Natural killer cell treated with Interleukin-12 subunit alpha and Interleukin-12 subunit beta and Interleukin-15 and Interleukin-18, amount 100 ng/mL, for 72 hours (primary cell): ENCODE measurements at places on chromosomes 16 and 17. TPM values are rescaled to one million over a fixed set of nuclear protein-coding genes. Genes with fewer than 3 reads are reported as not detected.

Gene GRAPL
- total RNA-seq: 5.3 TPM

Gene ZNF205
- not detected for total RNA-seq

Gene TRPV2
- 125 TPM for total RNA-seq

Gene MRPL10
- total RNA-seq: 44.6 TPM

Gene TPSB2
- total RNA-seq: not detected

Gene ANKFN1
- total RNA-seq: not detected

Gene FSCN2
- 0.64 TPM for total RNA-seq

DNA sequence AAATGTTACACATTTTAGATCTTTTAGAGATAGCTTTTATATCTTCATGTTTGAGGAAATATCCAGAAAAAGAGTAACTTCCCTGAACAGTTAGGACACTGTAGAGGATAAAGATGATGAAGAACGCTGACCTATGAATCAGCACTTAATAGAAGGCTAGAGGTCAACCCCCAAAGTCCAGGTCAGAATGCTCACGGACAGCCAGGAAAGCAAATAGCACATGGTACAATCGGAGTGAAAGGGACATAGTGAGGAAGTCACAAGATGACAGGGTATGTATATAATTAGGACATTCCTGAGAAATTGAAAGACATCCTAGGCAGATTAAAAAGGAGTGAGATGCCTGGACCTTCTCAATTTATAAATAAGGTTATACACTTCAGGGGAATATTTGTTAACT is 55.1 kb upstream of the CNTNAP4 start:
- DNase-seq: no peak
- H3K27ac ChIP-seq: no peak overlapping the region
- H3K36me3 ChIP-seq: no peaks in the 10 kb centered on the region
- H3K4me1 ChIP-seq: no peaks in the 10 kb centered on the region

DNA sequence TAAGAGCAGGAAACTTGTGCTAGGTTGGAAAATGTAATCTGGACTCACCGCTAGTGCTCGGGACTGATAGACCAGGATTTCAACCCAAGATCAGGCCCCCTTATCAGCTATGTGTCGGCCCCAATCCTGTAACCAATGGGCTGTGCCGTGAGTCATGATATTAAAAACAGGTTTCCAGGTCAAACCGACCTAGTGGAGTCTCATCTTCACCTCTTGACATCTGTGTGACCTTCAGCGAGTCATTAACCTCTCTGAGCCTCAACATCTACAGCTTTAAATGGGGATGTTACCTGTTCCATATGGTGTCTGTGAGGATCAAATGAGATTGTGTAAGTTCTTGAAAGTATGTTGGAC is 512 bp downstream of the PMM2 start:
- H3K4me1 ChIP-seq: peaks cover 32% of the 10 kb centered on the region
- H3K4me3 ChIP-seq: peak overlapping the region; percentile 90
- no peaks in the 10 kb centered on the region for H3K27me3 ChIP-seq

GRCh38 chr16:31508706-31509195 is 560 bp upstream of the RUSF1 start:
- H3K27me3 ChIP-seq: no peaks in the 10 kb centered on the region
- H3K4me3 ChIP-seq: peak overlapping the region; percentile 91
- DNase-seq: no peak

DNA sequence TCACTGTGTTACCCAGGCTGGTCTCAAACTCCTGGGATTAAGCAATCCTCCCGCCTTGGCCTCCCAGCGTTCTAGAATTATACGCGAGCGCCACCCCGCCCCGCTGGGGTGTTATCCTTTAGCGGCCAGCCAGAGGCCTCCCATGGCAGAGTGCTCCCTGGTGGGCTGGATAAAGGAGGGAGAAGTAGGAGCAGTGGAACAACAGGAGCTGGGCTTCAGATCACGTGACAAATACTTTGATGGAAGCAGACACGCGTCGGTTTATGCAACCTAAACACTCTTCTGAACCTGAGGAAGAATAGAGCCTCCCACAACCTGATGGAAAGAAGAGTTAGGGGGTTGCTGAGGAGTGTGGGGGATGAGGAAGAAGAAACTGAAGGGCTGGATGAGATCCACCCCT is 2114.0 kb downstream of the TP53TG3F start:
- peaks cover 11% of the 10 kb centered on the region for H3K36me3 ChIP-seq
- no peak overlapping the region for H3K4me3 ChIP-seq
- no peak for DNase-seq
- no peaks in the 10 kb centered on the region for H3K27me3 ChIP-seq

DNA sequence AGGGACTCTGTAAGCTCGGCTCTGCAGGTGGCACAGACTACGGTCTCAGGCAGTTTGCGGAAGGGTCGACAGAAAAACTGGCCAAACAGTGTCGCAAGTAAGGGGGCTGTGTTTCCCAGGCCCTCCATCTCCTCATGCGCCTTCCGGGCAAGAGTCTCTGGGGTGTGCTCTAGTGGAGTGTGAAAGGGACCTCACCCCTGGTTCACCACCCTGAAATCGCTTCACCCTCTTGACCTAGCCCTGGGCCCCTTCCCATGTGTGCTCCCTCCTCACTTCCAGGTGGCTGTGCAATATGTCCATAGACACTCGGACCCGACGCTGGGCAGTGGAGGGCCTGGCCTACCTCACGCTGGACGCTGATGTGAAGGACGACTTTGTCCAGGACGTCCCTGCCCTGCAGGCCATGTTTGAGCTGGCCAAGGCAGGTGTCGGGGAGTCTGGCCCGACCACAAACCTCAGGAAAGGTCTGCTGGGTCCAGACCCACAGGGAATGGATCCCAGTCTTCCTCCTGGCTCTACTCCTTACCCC is 22.3 kb downstream of the UNC45B start:
- H3K27ac ChIP-seq: no peak overlapping the region
- H3K4me3 ChIP-seq: no peak overlapping the region
- no peak for DNase-seq

DNA sequence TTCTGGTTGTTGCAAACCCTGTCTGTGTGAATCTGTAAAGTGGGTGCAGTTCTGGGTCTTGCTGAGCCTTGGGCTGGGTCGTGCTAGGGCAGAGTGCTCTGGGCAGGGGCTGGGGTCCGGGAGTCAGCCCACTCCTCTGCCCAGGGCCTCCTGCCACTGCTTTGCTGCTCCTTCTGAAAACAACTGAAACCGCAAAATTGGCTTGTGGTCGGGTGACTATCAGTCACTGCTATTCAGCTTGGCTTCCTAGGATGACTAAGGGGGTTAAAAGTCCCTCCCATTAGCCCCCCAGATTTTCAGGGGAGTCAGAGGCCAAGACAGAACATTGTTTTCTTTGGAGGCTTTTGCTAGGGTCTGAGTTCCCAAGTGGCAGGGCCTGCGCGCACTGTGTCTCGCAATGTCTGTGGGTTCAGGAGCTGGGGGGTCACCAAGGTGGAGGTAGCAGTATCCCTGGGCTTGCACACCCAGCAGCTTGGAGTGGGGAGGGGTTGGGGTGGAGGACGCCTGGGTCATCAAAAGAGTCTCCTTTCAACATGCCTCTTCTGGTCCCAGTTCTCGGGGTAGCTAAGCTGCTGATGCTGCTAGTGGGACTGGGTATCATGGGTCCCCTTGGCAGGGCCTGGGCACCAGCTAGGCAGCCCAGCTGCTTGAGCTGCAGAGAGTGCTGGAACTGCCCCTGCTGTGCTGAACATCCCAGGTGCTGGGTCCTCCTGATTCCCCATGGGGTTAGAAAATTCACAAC is 13.5 kb upstream of the TBX21 start:
- peak overlapping the region; percentile 89 for H3K4me3 ChIP-seq
- peak overlapping the region; percentile 92 for H3K27ac ChIP-seq
- no peaks in the 10 kb centered on the region for H3K36me3 ChIP-seq
- peak; percentile 85 for DNase-seq
- H3K27me3 ChIP-seq: no peaks in the 10 kb centered on the region

GRCh38 chr17:34168989-34169388 is 86.1 kb upstream of the CCL2 start:
- peaks cover 17% of the 10 kb centered on the region for H3K27me3 ChIP-seq
- H3K36me3 ChIP-seq: no peaks in the 10 kb centered on the region

DNA sequence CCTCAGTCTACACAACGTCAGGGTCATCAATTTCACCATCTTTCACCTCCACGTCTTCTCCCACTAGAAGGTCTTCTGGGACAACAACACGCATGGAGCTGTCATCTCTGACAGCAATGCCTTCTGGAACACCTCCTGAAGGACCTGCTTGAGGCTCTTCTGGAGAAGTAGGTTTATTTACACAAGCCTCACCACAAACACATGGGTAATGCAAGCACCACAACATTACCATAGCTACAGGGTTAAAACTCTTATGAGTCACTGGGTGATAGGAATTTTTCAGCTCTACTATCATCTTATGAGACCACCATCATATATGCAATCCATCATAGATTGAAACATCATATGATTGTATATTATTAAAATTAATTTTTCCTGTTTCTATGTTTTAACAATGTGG is 215.4 kb downstream of the CHD9NB start:
- H3K27me3 ChIP-seq: no peaks in the 10 kb centered on the region
- H3K36me3 ChIP-seq: no peaks in the 10 kb centered on the region
- no peak for DNase-seq
- H3K4me3 ChIP-seq: no peak overlapping the region
- no peaks in the 10 kb centered on the region for H3K4me1 ChIP-seq

DNA sequence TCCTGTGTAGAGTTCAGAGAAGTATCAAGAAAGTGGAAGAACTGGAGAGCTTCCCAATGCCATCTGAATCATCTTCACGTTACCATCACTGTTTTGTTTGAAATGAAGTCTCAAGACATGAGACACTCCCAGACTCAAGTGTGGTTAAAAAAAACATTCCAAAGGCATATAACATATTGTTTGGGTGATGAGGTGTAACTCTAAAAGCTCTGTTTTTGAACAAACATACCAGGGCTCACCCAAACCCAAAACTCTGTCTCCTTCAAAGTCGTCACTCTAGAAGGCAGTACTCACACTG is 6.3 kb upstream of the ZCCHC14 start:
- no peak for DNase-seq
- H3K27me3 ChIP-seq: no peaks in the 10 kb centered on the region
- H3K27ac ChIP-seq: no peak overlapping the region
- no peaks in the 10 kb centered on the region for H3K36me3 ChIP-seq

DNA sequence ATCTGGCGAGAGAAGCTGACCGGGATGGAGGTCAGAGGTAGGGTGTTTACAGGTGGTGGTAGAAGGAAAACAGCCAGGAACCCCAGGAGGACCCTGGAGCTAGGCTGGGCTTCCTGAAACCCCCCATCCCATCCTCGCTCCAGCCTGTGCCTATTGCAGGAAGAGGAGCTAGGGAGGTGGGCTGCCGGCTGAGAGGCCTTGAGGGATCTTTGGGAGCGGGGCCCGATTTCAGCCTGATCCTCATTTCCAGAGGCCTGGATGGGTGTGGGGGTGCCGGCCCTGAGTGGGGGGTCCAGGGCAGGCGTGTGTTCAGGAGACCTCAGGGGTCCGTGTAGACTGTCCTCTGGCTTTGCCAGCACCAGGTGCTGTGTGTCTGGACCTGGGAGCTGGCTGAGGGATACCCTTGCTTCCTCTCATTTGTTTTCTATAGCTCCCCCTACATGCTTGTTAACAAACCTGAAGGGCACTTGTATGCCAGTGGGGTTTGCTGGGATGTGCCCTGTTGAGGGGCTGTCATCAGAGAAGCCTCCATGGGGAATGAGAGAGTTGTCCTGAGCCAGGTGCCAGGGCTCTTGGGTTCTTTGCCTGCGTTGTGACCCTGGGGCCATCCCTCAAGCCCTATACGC is 18.9 kb upstream of the RAP1GAP2 start:
- no peak for DNase-seq
- H3K36me3 ChIP-seq: no peaks in the 10 kb centered on the region
- peaks cover 7% of the 10 kb centered on the region for H3K4me1 ChIP-seq
- no peak overlapping the region for H3K4me3 ChIP-seq
- H3K27me3 ChIP-seq: peaks cover 35% of the 10 kb centered on the region
- H3K27ac ChIP-seq: no peak overlapping the region

GRCh38 chr16:57623251-57624043 is 5.0 kb upstream of the ADGRG1 start:
- no peak overlapping the region for H3K4me3 ChIP-seq
- H3K27ac ChIP-seq: no peak overlapping the region
- DNase-seq: no peak
- H3K36me3 ChIP-seq: no peaks in the 10 kb centered on the region
- H3K4me1 ChIP-seq: peaks cover 19% of the 10 kb centered on the region

DNA sequence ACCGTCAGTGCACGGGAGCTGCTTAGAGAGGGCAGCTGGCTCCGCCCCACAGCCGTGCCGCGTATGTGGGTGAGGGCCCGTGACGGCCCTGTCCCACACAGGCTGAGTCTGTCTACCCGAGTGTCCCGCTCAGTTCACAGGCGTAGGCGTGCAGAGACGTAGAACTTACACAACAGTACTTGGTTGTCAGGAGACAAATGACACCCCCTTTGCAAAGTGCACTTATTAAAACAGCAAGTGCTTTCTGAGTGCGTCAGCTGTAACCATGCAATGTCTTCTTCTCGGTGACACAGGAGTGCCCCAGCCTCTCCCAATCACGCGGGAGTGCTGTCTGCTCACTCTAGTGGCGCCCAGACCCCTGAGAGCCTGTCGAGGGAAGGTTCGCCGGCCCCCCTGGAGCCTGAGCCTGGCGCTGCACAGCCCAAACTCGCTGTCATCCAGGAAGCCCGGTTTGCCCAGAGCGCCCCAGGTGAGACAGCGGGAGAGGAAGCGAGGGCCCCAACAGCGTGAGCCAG is 64.2 kb downstream of the FOXK2 start:
- peaks cover 6% of the 10 kb centered on the region for H3K4me1 ChIP-seq
- no peak for DNase-seq
- H3K27ac ChIP-seq: no peak overlapping the region

GRCh38 chr16:15948532-15949209 is 745 bp upstream of the ABCC1 start:
- no peaks in the 10 kb centered on the region for H3K27me3 ChIP-seq
- H3K36me3 ChIP-seq: no peaks in the 10 kb centered on the region

- no peaks in the 10 kb centered on the region for H3K27me3 ChIP-seq
- peaks cover 27% of the 10 kb centered on the region for H3K4me1 ChIP-seq
- no peak for DNase-seq
- H3K27ac ChIP-seq: peak overlapping the region; percentile 93
- peaks cover 18% of the 10 kb centered on the region for H3K36me3 ChIP-seq
- H3K4me3 ChIP-seq: peak overlapping the region; percentile 89
Measured at GRCh38 chr16:75620326-75621169, 2.5 kb downstream of the ADAT1 start.

DNA sequence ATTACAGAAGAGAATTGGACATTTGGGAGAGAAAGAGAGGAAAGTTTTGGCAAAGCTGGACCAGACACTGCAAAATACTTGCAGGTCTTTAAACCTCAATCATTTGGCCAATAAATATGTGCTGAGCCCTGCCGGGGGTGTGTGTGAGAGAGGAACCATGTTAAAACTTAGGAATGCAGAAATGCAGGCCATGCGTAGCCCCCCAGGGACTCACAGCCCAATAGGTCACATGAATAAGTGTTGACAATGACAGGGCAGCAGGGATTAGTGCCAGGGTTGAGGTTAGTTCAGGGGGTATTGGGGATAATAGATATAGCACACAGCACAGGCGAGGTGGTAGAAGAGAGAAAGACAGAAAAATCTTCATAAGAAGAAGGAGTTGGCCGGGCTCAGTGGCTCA is 113.3 kb upstream of the ADAMTS18 start:
- no peak overlapping the region for H3K4me3 ChIP-seq
- H3K27me3 ChIP-seq: peaks cover 18% of the 10 kb centered on the region
